ENCODE measurements at places on chromosomes 4 and X. TPM values are rescaled to one million over a fixed set of nuclear protein-coding genes. Genes with fewer than 3 reads are reported as not detected.

The EREG gene
- total RNA-seq = 6.4 TPM

The CXCL8 gene
- 1.8 TPM for total RNA-seq

The POF1B gene
- total RNA-seq = 159 TPM

The GYG2 gene
- total RNA-seq = 23.4 TPM

The RAB40A gene
- 0.27 TPM for total RNA-seq

The SPANXB1 gene
- total RNA-seq = not detected

The MTTP gene
- 1.6 TPM for total RNA-seq

The TMEM255A gene
- 0.67 TPM for total RNA-seq

The HPSE gene
- 23.8 TPM for total RNA-seq

The BMPR1B gene
- 0.47 TPM for total RNA-seq

The CLDN2 gene
- 0.20 TPM for total RNA-seq

The SLC25A31 gene
- not detected for total RNA-seq

The FRG2 gene
- total RNA-seq = not detected

The MTHFD2L gene
- total RNA-seq = 8.2 TPM

The MAGEB1 gene
- not detected for total RNA-seq

The USP17L28 gene
- not detected for total RNA-seq

The CFP gene
- 3.5 TPM for total RNA-seq

The MTNR1A gene
- 3.3 TPM for total RNA-seq

The WDR1 gene
- total RNA-seq = 448 TPM

The HHIP gene
- 4.9 TPM for total RNA-seq

The ADGRG2 gene
- total RNA-seq = 0.45 TPM

The CLCN4 gene
- 1.4 TPM for total RNA-seq

The HMX1 gene
- not detected for total RNA-seq

The DNAAF6 gene
- total RNA-seq = not detected

The TMEM192 gene
- 19.4 TPM for total RNA-seq

The RNF4 gene
- total RNA-seq = 47.4 TPM

The REELD1 gene
- not detected for total RNA-seq

The MXRA5 gene
- total RNA-seq = 1.9 TPM

The LPAR4 gene
- total RNA-seq = 0.27 TPM

The STBD1 gene
- total RNA-seq = 12.9 TPM

The ATP5ME gene
- 496 TPM for total RNA-seq

The MAGEA10 gene
- total RNA-seq = not detected

The DCLK2 gene
- 3.0 TPM for total RNA-seq

The PCGF3 gene
- 51.9 TPM for total RNA-seq

The CFAP47 gene
- not detected for total RNA-seq

The MAGED4B gene
- 1.9 TPM for total RNA-seq

The NDST4 gene
- total RNA-seq = 0.17 TPM

The KLHL13 gene
- 6.3 TPM for total RNA-seq

The IRS4 gene
- not detected for total RNA-seq

The PF4V1 gene
- total RNA-seq = not detected

The USP17L24 gene
- not detected for total RNA-seq

The SPIN3 gene
- total RNA-seq = 6.6 TPM

The CTSO gene
- 11.4 TPM for total RNA-seq

The HGFAC gene
- total RNA-seq = not detected

The SPATA18 gene
- 11.0 TPM for total RNA-seq

The ARL9 gene
- total RNA-seq = not detected

The ASB12 gene
- total RNA-seq = 0.67 TPM

The ESX1 gene
- not detected for total RNA-seq

The CT47B1 gene
- not detected for total RNA-seq

The MYL5 gene
- 37.1 TPM for total RNA-seq

The KCND1 gene
- total RNA-seq = 0.61 TPM

The SEC24B gene
- total RNA-seq = 29.9 TPM

The DCHS2 gene
- total RNA-seq = 1.5 TPM

The ZFP42 gene
- total RNA-seq = not detected

The TRAM1L1 gene
- total RNA-seq = 0.70 TPM

The AREG gene
- total RNA-seq = 30.0 TPM

The CXCL6 gene
- not detected for total RNA-seq

The PGAM4 gene
- not detected for total RNA-seq

The SSX4B gene
- not detected for total RNA-seq
